ENCODE measurements at places on chromosomes 12 and 14. TPM values are rescaled to one million over a fixed set of nuclear protein-coding genes. Genes with fewer than 3 reads are reported as not detected.

The KICS2 gene
- total RNA-seq, result 14.7 TPM

The OTUB2 gene
- 2.7 TPM for total RNA-seq

The CLEC4E gene
- not detected for total RNA-seq

The ACSS3 gene
- total RNA-seq, result under 0.01 TPM

The ITGA7 gene
- total RNA-seq, result 1.2 TPM

The USP44 gene
- total RNA-seq, result 0.21 TPM

The KCNK10 gene
- under 0.01 TPM for total RNA-seq
